NCI-H1694 (cell line): ENCODE measurements at places on chromosomes 13 and 19.

DNA sequence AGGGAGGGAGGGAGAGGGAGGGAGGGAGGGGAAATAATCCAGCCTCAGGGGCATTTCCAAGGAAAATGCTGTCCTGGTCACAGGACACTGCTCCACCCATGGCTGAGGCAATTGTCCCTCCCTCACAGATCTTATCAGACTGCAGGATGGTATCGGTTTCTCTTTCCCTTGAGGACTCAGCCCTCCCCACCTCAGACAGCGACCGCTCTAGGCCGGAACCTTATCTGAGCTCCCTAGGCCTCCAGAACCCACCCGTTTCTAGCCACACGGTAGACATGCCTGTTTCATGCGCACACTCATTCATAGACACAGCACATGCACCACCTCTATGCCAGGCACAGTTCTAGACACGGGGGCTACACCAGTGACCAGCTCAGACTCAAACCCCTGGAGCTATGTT, 10.0 kb upstream of the IZUMO2 start:
- no peak for DNase-seq

DNA sequence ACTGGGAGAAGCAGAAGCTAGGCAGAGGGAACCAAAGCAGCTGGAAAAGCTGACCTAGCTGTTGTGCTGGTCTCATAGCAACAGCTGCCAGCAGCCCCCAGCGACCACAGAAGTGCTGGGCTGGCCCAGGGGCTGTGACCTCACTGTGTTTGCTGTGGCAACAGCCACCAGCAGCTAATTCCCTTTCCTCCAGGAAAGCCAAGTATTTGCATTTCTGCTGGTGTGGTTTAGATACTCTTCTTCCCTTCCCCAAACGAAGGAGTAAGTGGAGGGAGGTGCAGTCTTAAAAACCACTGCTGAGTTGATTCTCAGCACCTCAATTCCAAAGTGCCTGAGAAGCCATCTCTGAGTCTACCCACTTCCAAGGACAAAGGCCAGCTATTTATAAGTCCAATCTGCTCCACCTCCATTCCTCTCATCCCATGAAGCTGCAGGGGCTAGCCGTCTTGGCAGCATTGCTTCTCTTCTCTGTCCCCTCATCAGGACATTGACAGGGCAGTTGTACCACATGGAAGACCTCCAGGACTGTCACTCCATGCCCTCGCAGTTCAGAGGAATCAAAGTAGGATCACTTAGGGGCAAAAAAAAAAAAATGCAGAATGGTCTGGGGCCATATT, 11.5 kb upstream of the CCDC97 start:
- no peak for DNase-seq

GRCh38 chr19:49851456-49852259, 699 bp downstream of the PTOV1 start:
- no peak for DNase-seq

DNA sequence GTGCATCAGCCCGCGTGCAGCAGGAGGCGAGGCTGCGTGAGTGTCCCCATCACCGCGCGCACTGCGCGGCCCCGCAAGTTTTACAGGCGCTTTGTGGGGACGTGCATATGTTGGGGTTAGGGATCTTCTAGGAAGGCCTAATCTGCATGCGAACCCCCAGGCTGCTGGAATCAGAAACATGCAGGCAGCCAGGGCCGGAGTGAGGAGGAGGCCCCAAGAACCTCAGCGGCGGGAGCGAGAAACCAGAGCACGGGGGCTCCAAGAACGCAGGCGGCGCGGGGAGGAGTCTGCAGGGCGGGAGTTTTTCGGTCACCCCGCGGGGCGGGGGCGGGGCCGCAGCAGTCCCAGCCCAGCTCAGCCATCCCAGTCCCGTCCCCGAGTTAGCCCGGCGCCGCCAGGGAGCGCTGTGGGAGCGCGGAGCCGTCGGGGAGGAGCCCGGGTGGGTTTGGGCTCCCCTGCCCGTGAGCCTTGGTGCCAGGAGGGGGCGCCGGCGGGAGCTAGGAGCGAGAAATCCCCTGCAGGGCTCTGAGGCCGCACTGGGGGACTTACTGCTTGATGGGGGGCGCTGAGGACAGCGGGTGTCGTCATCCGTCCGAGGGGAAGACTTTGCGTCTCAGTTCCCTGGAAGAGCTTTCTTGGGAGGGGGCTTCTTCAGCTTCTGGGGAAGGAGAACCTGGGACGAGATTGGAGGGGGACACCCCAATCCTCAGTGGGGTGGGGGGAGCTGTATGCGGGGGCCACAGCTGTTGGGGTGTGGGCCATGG, 933 bp upstream of the NRTN start:
- DNase-seq = peak; percentile 84

DNA sequence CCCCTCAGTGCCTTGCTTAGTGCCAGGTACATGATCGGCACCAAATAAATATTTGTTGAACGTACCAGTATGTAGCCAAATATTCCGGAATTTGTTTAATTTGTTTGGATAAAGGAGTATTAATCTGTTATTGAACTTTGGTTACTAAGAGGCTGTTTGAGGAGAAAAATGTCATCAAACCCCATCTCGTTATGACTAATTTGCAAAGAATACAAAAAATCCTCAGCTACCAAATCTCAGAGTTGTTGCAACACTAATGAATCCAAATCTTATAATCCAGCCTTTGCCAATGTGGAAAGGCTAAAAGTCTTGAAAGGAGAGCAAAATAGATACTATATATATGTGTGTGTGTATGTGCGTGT, 79.5 kb downstream of the KLF5 start:
- no peak for DNase-seq

GRCh38 chr19:567296-567900, 5.0 kb upstream of the BSG start:
- DNase-seq = no peak

GRCh38 chr19:3274942-3275582, 50.6 kb downstream of the CELF5 start:
- DNase-seq = peak; percentile 49

DNA sequence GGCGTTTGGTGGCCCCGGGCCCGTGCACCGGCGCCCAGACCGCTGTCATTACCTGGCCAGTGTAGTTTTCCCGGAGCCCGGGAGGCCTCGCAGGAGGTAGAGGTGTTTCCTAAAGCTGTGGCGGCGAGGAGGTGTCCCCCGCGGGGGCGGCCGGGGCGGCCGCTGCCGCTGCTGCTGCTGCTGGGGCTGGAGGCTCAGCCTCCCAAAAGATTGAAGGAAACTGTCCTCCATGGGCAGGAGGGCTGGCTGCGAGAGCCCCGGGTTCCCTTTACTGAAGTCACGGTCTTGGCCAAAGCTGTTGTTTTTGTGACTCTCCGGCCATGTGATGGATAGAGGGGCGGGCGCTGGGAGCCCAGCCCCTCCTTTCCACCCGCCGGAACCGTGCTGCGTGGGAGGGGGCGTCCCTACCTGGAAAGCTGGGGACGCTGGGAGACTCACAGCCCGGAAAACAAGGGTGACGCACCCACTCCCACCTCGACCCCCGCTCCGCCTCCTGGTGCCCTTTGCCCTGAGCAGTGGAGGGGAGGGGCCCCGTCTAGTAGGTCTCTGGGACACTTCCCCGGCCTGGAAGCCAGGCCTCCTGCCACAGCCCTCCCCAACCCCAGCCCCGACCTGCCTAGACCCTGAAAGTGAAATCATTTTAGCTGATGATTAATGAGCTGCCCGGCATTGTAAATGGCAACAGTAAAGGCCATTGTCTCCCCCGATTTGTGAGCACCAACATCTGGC, at the start of gene N4BP2L1:
TSS of gene N4BP2L1 (minus strand) at position 279 of the 729 bp plus-strand sequence. CDS start at position 231, 48 bp downstream.
- peak; percentile 30 for DNase-seq
